ENCODE measurements at places on chromosomes 13 and 19.

GRCh38 chr13:30300596-30300995, 6.8 kb downstream of the KATNAL1 start:
- DNase-seq, result no peak

GRCh38 chr13:19561585-19561984, 253 bp upstream of the TPTE2 start:
- DNase-seq, result no peak

GRCh38 chr13:72666391-72666790, 61.0 kb downstream of the MZT1 start:
- no peak for DNase-seq

- no peak for DNase-seq
These were observed 17.7 kb upstream of the FBXO17 start for GRCh38 chr19:38993271-38993670.

- DNase-seq, result no peak
These were observed 113.9 kb upstream of the UBL3 start for GRCh38 chr13:29964181-29964845.

DNA sequence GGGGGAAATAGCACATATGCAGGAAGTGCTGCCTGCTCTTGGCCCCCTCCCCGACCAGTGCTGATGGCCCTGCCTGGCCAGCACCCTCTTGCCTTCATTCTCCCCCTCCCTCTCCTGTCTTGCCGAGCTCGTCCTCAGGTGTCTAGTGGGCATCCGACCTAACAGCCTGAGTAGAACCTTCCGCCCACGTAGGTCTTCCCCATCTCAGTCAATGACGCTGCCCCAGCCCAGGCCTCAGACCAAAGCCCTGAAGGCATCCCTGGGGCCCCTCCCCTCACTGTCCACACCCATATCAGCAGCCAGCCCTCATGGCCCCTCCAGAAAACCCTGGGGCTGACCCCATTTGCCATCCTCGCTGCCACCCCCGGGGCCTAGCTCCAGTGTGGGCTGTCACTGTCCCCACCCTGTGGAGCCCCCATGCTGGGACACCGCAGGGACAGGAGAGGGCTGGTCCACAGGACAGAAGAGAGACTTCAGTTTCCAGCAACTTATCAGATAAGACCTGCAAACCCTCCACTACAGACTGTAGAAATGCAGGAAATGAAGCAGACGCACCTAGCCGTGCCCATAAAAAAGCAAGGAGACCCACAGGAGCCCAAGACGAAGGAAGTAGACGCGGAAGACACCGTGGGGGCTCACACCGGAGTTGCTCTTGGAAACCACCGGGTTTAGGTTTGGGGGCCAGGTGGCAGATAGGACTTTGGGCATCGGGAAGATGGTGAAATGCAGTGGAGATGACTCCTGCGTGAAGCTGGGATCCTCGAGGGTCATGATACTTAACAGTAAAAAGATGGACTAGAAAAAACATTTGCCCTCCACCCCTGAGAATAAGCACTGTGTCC, 38.3 kb downstream of the AP1M1 start:
- no peak for DNase-seq

DNA sequence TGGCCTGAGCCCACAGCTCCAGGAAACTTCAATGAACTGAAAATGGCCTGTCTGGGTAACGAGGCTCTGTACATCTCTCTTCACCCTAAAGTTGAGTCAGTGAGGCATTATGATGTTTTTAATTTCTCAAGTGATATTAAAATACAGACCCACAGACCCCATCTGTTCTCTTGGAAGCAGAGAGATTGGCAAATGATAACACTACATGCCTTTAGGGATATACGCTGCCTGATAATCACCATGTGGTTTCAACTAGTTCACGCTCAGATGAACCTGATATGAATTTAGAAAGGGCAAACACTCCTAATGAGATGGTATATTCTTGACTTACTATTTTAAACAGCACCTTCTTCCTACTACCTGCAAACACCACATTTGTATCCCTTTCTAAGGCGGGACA, 127.5 kb downstream of the RFC3 start:
- DNase-seq, result no peak

DNA sequence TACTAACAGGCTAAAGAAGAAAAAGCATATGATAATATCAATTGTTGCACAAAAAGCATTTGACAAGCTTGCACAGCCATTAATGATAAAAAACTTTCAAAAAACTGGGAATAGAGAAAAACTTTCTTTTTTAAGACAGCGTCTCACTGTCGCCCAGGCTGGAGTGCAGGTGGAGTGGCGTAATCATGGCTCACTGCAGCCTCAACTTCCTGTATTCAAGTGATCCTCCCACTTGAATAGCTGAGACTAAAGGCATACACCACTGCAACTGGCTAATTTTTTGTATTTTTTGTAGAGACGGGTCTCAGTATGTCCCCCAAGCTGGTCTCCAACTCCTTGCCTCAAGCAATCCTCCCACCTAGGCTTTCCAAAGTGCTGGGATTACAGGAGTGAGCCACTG, 382.8 kb downstream of the TSHZ3 start:
- no peak for DNase-seq

GRCh38 chr13:21568854-21569253, 35.1 kb downstream of the MICU2 start:
- DNase-seq, result no peak

GRCh38 chr19:10315335-10316214, at the start of gene FDX2:
FDX2 (minus strand) TSS chr19:10316015; CDS start chr19:10315996, 19 bp downstream.
- peak; percentile 92 for DNase-seq

DNA sequence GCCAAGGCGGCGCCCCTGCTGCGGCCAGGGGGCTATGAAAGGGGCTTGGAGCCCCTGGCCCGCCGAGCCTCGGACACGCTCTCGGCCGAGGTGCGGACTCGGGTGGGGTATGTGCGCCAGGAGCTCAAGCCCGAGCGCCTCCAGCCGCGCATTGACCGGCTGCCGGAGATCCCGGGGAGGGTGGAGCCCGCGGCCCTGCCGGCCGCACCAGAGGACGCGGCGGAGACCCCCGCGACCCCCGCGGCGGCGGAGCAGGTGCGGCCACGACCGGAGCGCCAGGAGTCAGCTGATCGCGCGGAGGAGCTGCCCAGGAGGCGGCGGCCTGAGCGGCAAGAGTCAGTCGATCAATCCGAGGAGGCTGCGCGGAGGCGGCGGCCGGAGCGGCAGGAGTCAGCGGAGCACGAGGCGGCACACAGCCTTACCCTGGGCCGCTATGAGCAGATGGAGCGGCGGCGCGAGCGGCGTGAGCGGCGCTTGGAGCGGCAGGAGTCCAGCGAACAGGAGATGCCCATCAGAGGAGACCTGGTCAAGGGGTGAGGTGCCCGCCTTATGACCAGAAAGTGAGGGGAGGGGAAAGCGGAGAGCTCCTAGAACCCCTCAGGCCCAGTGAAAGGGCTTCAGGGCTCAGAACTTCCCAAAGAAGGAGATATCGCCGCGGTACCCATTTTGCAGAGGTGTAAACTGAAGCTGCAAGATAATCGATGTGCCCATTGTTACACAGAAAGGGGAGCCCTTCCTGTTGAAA, 8.8 kb upstream of the SHKBP1 start:
- DNase-seq, result no peak

DNA sequence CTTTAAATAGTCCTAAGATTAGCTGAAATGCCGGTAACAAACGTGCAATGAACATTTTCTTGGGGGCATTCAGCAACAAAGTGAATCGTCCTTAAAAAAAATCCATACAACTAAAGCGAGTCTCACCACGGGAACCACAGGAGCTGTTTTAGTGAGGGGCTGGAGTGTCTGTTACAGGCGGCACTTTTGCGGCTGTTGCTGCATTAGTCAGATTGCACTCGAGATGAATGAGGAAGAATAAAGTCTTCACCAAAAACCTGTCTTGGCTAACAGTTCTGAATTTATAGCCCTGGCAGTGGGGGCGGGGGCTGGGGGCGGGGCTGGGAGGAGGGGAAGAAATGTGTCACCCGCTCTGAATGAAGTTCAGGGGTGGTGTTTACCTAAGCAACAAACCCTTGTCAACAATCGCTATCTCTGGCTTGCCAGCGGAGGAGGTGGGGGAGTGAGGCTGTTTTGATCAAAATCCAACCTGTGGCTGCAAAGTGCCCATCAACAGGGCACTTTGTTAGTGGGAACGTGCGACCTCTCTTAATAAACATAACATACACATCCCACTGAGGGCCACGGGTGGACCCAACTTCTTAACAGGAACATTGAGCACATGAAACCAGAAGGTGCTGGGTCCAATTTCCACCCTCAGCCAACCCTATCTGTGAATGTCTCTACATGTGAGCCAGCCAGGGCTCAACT, 44.5 kb downstream of the RFX2 start:
- peak; percentile 73 for DNase-seq
